ENCODE measurements at places on chromosomes 2 and 18.

DNA sequence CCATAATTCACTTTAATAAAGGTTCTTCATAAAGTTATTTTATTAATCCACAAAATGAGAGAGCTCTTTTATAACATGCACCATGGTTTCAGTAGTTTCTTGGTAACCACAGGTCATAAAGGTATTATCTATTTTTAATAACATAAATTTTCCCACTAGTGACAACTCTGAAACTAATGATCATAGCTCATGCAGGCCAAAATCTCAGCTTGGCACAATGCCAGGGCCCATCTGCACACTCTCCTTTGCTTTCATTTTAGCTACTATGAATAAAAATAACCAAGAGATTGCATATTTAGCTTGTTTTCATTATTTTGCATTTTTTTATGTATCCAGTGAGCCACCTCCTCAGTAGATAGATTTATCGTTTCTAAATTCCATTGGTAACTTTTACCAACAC, 691.8 kb upstream of the CHAC2 start:
- DNase-seq = no peak

DNA sequence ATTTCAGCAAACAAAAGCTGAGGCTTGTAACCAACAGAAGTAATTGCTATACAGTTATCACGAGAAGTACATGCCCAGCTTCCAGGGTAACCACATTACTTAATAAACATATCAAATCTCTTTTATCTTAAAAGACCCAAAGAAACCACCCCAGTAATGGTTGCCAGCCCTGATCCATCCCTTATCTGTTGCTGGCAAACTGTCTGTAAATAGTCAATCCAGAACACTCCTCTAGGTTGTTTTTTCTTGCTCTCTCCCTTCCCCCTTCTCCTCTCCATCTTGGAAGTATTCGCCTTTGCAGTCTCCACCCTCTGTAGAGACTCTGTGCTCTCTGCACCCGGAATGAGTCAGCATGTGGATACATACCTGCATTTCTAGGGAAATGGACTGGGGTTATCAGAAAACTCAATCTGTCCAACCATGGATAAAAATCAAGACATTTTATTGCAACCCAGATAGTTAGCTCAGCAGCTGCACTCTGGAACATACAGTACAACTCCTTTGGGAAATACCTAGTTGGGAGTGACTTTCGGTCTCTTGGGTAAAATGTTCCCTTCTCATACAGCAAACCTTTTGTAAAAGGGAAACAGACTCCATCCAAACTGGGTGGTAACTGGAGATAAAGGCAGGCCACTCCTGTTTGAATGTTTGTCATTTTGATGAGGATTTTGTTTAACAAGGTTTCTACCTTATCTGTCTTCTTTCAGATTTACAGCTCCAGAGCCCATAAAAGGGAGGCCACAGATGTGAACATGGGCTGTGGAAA, 123.5 kb upstream of the FOSL2 start:
- no peak for DNase-seq

DNA sequence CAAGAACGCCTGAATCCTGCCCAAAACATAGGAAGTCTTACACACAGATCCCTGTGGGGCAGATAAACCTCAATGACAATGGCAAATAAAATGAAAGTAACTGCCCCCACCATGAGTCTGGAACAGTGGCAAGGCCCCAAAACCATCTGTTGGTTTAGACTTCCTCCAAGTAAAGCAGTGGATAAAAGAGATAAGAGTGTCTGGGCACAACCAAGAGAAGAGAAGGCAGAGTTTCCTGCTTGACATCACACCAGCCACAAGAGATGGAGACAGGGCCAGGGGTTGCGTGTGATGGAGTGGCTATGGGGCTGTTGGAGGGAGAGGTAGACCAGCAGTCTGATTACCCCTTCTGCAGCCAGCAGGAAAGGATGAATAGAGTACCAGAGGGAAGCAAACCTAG, 212.1 kb upstream of the POU3F3 start:
- no peak for DNase-seq

- no peak for DNase-seq
Observed at GRCh38 chr2:212424082-212424481, 114.5 kb downstream of the ERBB4 start.

GRCh38 chr18:57747809-57748680, 55.1 kb downstream of the ATP8B1 start:
- no peak for DNase-seq

DNA sequence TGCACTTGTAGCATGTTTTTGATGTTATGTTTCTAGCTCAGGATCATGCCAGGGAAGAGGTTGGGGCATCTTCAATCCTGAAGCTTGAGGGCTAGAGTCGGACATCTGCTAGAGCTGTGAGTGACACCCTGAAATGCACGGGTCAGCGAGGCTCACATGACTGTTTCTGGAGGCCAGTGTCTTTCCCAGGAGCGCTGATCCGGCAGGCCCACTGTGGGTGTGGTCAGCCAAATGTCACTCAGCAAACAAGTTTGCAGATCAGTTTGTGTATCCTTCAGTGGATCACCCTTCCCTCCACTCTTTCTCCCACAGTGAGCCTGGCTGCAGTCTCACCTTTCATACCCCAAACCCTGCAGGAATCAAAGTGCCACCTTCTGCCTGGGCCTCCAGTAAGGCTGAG, 23.0 kb upstream of the ARHGEF4 start:
- no peak for DNase-seq

DNA sequence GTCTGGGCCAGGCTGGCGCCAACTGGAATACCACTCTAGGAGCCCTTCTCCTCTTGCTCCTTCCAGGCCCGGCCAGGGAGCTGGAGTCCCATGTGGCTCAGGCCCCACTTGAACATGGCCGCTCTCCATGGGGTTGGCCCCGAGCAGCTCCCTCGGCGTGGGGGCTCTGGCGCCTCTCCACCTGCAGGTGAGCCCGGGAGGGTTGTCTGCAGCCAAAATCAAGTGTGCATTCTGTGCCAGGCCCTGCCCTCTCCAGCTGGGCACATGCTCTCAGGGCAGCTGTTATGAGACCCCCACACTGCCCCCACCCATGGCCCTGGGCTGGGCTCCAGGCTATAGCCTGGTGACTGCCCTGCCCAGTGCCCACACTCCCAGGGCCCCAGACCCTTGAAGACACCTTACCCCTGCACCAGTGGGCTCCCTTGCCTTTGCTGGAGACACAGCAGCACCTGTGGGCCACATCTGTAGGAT, 45.8 kb upstream of the HS6ST1 start:
- no peak for DNase-seq

Measured in T-helper 2 cell treated with Interferon-gamma antibody and Interleukin-4, amounts not matched to agents 5 μg/mL and 100 μg/mL, for 36 hours (primary cell).